ENCODE measurements at places on chromosomes 16 and 17. TPM values are rescaled to one million over a fixed set of nuclear protein-coding genes. Genes with fewer than 3 reads are reported as not detected.

The MYH3 gene
- 6.4 TPM for polyA plus RNA-seq

The ADORA2B gene
- 4.6 TPM for polyA plus RNA-seq

GRCh38 chr17:40499551-40500189, 1.8 kb downstream of the TNS4 start:
- DNase-seq, result peak; percentile 75

GRCh38 chr16:27722892-27723450, 173.0 kb downstream of the KATNIP start:
- no peak for DNase-seq

DNA sequence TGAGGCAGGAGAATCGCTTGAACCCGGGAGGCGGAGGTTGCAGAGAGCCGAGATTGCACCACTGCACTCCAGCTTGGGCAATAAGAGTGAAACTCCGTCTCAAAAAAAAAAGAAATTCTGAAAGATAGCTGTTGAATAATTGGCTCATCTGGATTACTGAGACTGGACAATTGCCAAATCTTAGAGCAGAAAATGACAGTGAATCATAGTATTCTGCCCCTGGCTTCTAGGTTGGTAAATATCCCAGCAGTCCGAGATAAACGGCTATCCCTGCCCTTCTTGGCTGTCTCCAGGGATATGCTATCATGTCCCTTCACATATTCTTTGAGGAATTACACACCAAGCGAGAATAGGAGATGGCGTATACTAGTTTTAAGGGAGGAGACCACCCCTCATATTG, 35.5 kb upstream of the METTL16 start:
- DNase-seq, result no peak

- DNase-seq, result no peak
Observed at GRCh38 chr17:49338883-49339282, 23.2 kb downstream of the ZNF652 start.

- no peak for DNase-seq
Observed at GRCh38 chr17:78541488-78542206, 35.5 kb downstream of the DNAH17 start.

DNA sequence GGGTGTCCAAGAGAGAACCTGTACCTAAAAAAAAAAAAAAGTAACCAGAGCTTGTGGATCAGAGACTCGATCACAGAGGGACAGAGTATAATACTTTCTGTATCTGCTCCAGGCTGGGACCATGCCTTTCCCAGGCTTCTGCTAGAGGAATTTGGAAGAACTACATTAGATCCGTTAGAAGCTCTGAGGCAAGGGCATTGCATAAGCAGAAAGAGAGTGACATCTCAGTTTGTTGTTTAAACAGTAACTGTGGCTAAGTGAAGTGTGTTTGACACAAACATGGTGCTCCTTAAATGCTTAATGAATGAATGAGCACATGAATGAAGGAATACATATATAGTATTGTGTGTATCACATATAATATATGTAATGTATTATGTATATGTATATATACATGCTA, 131.2 kb downstream of the HS3ST3B1 start:
- DNase-seq, result no peak

GRCh38 chr17:43745541-43745940, 13.1 kb downstream of the SOST start:
- DNase-seq, result no peak

Measured in left kidney (tissue), 8 donors.